ENCODE measurements at places on chromosomes 1 and 21. TPM values are rescaled to one million over a fixed set of nuclear protein-coding genes. Genes with fewer than 3 reads are reported as not detected.
A peak's percentile ranks its signal among the peaks of the same experiment; 100 is the strongest.

GRCh38 chr21:28540514-28540913 lies 452.2 kb downstream of the LTN1 start:
- H3K4me1 ChIP-seq: no peaks in the 10 kb centered on the region
- H3K4me3 ChIP-seq: no peak overlapping the region
- H3K27ac ChIP-seq: no peak overlapping the region

DNA sequence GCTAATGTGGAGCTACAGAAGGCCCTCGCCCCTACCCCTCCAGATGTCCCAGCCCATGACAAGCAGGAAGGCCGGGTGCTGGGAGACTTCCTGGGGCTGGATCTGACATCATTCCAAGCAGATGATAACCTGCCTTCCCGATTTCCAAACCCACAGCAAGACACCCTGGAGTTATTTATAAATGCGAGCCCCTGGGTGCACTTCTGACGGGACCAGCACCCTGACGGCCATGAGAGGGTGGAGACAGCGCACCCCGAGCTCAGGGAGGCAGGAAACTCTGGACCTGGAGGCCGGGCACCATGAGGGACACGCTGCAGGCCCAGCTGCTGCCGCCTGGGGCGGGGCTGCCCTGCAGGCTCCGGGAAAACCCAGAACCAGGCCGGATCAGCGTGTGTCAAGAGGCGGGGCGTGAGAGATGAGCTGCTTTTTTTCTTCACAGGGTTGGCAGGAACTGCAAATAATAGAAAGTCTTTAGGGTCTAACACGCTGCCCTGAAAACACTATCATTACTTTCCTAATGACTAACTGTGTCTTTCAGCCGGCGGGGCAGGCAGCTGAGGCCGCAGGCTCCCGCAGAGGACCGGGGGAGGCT lies 2.5 kb upstream of the PCBP3 start:
- H3K27ac ChIP-seq: no peak overlapping the region
- no peaks in the 10 kb centered on the region for H3K27me3 ChIP-seq
- H3K4me3 ChIP-seq: peak overlapping the region; percentile 52
- no peaks in the 10 kb centered on the region for H3K4me1 ChIP-seq
- no peaks in the 10 kb centered on the region for H3K36me3 ChIP-seq
- no peak for DNase-seq

DNA sequence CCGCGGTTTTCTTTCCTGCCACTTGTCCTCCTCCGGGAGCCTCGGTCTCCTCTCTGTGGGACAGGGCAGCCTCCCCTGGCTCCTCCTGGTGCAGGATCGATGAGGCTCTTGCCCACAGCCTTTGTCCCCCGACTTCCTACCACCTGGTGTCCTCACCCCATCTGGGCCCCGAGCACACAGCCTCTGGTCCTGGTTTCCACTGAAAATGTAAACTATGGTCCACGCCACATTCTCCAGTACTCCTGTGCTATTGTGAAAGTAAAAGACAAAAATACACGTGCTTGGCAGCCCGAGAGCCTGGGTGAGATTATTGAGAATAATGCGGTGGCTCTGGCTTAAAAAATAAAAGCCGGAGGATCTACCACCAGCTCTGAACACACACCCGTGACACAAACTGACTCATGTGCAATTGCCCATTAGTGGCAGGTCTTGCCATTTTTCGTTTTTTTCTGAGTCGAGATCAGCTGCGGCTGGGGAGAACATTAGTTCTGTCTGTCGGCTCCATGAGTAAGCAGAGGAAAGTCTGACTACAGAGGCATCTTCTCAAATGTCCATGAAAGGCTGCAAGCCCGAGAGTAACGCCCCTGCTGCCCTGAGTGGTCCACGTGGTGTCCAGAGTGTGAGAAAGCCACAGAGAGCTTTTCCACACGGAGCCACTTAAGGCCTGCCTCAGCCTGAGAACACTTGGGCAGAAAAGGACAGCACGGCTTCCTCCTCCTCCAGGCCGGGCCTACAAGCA lies 5.7 kb upstream of the COL6A2 start:
- H3K27ac ChIP-seq: peak overlapping the region; percentile 6
- H3K4me1 ChIP-seq: no peaks in the 10 kb centered on the region
- peak; percentile 70 for DNase-seq
- H3K4me3 ChIP-seq: no peak overlapping the region

DNA sequence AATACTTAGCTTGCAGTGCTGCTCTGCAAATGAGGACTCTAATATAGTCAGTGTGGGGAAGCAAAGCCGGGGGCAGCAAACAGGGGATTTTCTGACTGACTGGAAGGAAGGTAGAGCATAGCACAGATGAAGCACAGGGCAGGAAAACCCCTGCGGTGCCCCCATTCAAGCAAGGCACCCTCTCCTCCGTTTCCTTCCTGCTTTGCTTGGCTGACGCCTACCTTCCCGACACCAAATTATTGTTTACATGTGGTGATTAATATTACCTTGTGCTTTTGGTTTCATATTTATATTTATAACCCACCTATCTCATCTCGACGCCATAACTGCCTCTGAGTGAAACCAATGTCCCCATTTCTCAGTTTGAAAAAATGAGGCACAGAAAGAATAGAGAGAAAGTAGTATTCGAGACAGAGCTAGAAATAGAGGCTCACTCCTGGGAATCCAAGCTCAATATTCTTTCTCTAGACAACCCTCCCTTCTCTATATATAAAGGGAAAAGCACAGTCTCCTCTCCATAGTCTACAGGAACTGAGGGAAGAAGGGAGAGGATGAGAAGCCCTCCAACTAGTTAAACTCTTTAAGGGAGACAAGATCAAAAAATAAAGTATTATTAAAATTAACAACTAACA lies 41.3 kb downstream of the PIK3C2B start:
- H3K27ac ChIP-seq: no peak overlapping the region
- no peaks in the 10 kb centered on the region for H3K4me1 ChIP-seq
- no peak overlapping the region for H3K4me3 ChIP-seq
- no peak for DNase-seq
- H3K27me3 ChIP-seq: no peaks in the 10 kb centered on the region

DNA sequence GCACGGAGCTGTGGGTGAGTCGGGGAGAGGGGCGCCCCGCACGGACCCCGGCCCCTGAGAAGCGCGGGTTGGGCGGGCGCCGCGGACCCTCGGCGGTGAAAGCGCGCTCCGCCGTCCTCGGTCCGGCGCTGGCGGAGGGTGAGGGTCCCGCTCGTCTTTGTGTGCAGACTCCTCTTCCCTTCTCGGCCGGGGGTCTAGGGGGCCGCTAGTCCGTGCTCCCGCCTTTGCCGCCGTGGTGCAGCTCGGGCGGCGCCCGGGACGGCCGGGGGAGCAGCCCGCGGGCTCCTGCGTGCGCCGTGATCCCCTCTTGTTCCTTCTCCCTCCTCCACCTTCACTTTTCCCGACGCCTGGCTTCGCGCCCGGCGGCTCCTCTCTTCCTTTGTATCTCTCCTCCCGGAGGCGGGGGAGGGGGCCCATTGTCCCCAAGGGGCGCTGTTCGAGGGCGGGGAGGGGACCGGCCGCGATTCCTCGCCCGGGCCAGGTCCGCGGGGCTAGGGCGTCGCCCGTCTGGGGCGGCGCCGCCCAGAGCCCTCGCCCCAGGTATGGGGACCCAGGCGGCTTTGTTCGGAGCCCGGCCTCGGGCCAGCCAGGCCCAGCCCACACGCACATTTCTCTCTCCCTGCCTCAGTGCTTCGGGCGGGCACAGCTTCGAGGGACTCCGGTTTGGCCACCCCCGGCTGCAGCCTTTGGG lies 519 bp downstream of the FNBP1L start:
- H3K27ac ChIP-seq: peak overlapping the region; percentile 81
- no peaks in the 10 kb centered on the region for H3K36me3 ChIP-seq
- peak; percentile 78 for DNase-seq
- no peaks in the 10 kb centered on the region for H3K4me1 ChIP-seq
- H3K27me3 ChIP-seq: no peaks in the 10 kb centered on the region
- peak overlapping the region; percentile 61 for H3K4me3 ChIP-seq

GRCh38 chr1:221723018-221723847 lies 18.7 kb downstream of the DUSP10 start:
- H3K27ac ChIP-seq: no peak overlapping the region
- H3K4me1 ChIP-seq: no peaks in the 10 kb centered on the region
- H3K27me3 ChIP-seq: no peaks in the 10 kb centered on the region
- H3K36me3 ChIP-seq: no peaks in the 10 kb centered on the region
- no peak for DNase-seq
- H3K4me3 ChIP-seq: no peak overlapping the region

GRCh38 chr1:192603218-192603787 lies 27.7 kb downstream of the RGS1 start:
- H3K27ac ChIP-seq: no peak overlapping the region
- no peak for DNase-seq
- no peaks in the 10 kb centered on the region for H3K36me3 ChIP-seq
- no peaks in the 10 kb centered on the region for H3K27me3 ChIP-seq
- H3K4me3 ChIP-seq: no peak overlapping the region

DNA sequence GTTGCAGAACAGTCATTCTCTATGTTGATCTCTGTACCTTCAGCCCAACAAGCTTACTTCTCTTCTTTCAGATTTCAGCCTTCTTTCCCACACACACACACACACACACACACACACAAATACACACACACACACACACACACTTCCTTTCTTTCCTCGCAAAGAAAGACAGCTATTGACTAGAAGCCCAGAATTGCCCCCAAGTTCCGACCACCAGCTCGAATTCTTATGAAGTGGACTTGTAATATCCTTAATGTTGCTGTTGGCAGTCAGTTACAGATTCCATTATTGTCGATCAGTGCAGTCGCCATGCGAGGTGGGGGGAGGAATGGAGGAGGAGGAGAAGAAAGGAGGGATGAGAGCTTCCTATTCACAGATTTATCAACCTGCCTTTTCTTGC lies 125.5 kb downstream of the CLEC20A start:
- no peak overlapping the region for H3K27ac ChIP-seq
- H3K4me1 ChIP-seq: no peaks in the 10 kb centered on the region
- no peaks in the 10 kb centered on the region for H3K27me3 ChIP-seq

GRCh38 chr1:197771904-197772556 lies 3.2 kb downstream of the DENND1B start:
- peaks cover 13% of the 10 kb centered on the region for H3K4me1 ChIP-seq
- no peak overlapping the region for H3K27ac ChIP-seq
- no peak overlapping the region for H3K4me3 ChIP-seq
- no peak for DNase-seq
- no peaks in the 10 kb centered on the region for H3K36me3 ChIP-seq

DNA sequence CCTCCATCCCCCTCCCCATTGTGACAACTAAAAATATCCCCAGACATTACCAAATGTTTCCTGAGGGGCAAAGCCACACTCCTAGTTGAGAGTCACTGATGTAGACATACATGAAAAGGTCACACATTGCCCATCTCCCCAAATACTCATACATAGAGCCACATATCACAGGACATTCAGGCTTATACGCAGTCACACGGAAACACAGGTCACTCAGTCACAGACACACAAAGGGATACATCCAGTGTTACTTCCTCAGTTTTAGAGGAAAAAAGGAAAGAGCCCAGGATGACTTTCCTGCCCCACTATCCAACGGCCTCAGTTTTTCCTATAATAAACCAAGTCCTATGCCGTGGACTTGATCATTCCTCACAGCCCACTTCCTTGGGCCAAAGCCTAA lies 1.9 kb downstream of the SLC39A1 start:
- H3K27ac ChIP-seq: no peak overlapping the region
- H3K4me1 ChIP-seq: peaks cover 52% of the 10 kb centered on the region
- H3K36me3 ChIP-seq: no peaks in the 10 kb centered on the region
- H3K4me3 ChIP-seq: no peak overlapping the region

- no peaks in the 10 kb centered on the region for H3K4me1 ChIP-seq
- H3K4me3 ChIP-seq: no peak overlapping the region
- no peak for DNase-seq
Observed at GRCh38 chr1:175673371-175674150, 69.8 kb downstream of the TNR start.

GRCh38 chr1:39954870-39955546 lies at the start of gene MFSD2A:
Gene MFSD2A (plus strand): TSS chr1:39955145. CDS start chr1:39955293, 148 bp downstream.
- peaks cover 51% of the 10 kb centered on the region for H3K4me1 ChIP-seq
- no peaks in the 10 kb centered on the region for H3K27me3 ChIP-seq
- H3K36me3 ChIP-seq: no peaks in the 10 kb centered on the region
- H3K4me3 ChIP-seq: peak within 1 kb of the TSS; percentile 55

GRCh38 chr1:164977561-164977960 lies 379.0 kb downstream of the LMX1A start:
- DNase-seq: no peak
- H3K36me3 ChIP-seq: no peaks in the 10 kb centered on the region
- no peaks in the 10 kb centered on the region for H3K27me3 ChIP-seq
- no peaks in the 10 kb centered on the region for H3K4me1 ChIP-seq
- H3K27ac ChIP-seq: no peak overlapping the region

DNA sequence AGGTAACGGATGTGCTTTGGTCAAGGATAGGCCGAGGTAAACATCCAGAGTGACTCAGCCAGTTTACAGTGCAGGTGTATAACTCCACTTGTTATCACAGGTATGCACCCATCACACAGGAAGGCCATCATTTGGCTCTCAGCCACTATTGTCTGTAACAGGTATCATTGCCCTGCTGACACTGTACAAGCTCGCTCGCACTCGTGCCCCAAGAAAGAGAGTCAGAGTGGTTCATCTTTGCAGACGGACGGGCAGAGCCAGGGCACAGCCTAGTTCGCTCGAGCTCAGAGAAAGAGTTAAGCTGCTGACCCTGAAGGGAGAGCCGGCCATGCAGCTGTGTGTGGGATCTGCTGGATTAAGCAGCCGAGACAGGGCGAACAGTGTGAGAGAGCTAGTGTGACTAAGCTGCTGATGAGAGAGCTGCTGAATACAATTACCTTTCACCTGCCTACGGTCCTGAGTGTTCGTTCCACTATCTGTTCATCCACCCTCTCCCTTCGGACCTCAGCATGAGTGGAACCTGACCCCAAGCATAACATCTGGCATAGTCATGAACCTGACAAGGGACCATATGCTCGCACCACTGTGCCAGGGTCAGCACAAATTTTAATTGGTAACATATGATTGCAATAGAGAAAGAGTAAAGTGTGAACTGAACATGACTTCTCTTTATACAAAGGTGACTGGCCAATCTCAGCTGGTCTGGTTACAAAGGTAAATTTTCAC lies 27.0 kb upstream of the LYPD8 start:
- no peaks in the 10 kb centered on the region for H3K36me3 ChIP-seq
- H3K4me3 ChIP-seq: no peak overlapping the region
- no peak for DNase-seq
- H3K27ac ChIP-seq: no peak overlapping the region

GRCh38 chr1:36238433-36238832 lies 14.2 kb downstream of the THRAP3 start:
- no peak overlapping the region for H3K4me3 ChIP-seq
- H3K36me3 ChIP-seq: no peaks in the 10 kb centered on the region
- no peak overlapping the region for H3K27ac ChIP-seq
- no peaks in the 10 kb centered on the region for H3K27me3 ChIP-seq
- DNase-seq: no peak
- H3K4me1 ChIP-seq: peaks cover 9% of the 10 kb centered on the region

Gene NBPF6
- 6.8 TPM for total RNA-seq

Gene RUNX1
- 24.3 TPM for total RNA-seq

Gene SPRR3
- not detected for total RNA-seq

Gene CLCNKB
- 4.2 TPM for total RNA-seq

Gene HES2
- 5.0 TPM for total RNA-seq

Gene S100A14
- total RNA-seq: not detected

Gene TEX38
- total RNA-seq: 362 TPM

Gene RGS8
- 2.5 TPM for total RNA-seq

Gene TP73
- total RNA-seq: 1.5 TPM

Gene ANKRD45
- 6.7 TPM for total RNA-seq

Gene ATP6V1G3
- total RNA-seq: not detected

Gene EPRS1
- 25.4 TPM for total RNA-seq

Data from testis (tissue), 5 donors.